ENCODE measurements at places on chromosomes 6 and 20. TPM values are rescaled to one million over a fixed set of nuclear protein-coding genes. Genes with fewer than 3 reads are reported as not detected.

The KIF25 gene
- total RNA-seq = 1.2 TPM

The DAAM2 gene
- total RNA-seq = 2.1 TPM

The DEFB132 gene
- not detected for total RNA-seq

The GPR63 gene
- 18.2 TPM for total RNA-seq

The FGD2 gene
- total RNA-seq = 0.06 TPM

The HLA-B gene
- 21.8 TPM for total RNA-seq

DNA sequence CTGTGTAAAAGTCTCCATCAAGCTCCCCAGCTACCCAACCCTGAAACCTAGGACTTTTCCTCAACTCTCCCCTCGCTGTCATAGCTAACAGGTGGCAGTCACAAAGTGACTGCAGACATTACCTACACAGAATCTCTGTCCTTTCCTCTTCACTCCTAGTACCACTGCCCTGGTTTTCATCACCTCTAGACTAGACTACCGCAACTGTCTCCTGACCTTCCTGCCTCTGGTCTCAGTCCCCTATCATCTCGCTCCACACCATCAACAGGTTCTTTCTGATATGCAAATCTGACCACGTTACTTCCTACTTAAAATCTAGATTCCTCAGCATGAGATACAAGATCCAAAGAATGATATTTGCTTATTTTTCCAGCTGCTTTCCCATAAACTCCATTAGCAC lies 93.8 kb downstream of the SMLR1 start:
- no peak for DNase-seq

DNA sequence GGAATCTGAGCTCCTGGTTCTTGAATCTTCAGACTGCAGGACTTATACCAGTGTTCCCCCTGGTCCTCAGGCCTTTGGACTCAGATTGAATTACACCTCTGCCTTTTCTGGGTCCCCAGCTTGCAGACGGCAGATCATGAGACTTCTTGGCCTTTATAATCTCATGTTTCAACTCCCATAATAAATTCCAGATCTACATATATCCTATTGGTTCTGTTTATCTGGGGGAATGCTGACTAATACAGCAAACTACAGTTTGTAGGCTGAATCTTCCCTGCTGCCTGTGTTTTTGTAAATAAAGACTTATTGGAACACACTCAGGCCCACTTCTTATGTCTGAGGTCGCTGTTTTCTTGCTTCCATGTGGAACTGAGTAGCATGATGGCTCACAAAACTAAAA lies 184.7 kb downstream of the HDGFL1 start:
- DNase-seq = no peak

- no peak for DNase-seq
Observed at GRCh38 chr20:58944610-58945009, 36.4 kb upstream of the NELFCD start.

GRCh38 chr20:52601295-52601971 lies 370.7 kb upstream of the TSHZ2 start:
- no peak for DNase-seq

GRCh38 chr6:110329348-110329713 lies 28.8 kb downstream of the METTL24 start:
- no peak for DNase-seq

DNA sequence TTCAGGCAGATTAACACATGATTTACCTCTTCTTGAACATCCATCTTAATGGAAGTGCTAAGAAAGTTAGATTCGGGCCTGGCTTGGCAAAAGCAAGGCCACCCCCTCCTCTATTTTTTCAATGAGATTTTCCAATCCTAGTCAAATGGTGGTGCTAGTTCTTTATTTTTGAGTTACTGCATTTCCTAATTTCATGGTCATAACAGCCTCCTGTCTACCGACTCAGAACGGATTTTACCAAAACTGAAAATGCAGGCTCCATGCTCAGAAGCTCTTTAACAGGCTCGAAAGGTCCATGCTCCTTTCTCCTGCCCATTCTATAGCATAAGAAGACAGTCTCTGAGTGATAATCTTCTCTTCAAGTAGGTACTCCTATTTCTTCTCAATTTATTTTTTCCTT lies 117.2 kb upstream of the ESR1 start:
- no peak for DNase-seq

DNA sequence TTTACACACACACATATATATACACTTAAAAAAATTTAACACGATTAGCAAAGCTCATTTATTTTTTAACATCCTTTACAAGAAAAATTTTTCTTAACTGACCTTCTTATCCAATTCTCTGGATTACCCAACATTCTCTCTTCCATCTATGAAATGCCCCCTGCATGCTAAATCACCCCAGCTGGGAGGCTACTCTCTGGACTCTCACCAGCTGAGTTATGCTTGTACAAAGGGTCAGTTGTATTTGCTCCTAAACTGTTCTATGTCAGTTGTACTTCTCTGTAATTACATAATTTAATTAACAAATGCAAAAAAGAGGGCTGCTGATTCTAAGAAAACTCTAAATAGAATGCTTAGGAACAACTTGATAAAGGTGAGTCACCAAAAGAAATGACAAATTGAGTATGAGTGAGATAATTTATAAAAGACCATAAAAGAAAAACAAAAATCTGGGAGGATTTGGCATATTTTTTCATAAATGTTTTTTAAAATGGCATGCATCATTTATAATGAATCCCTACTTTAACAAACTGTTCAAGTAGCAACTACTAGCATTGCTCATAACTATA lies 120.5 kb downstream of the KIF13A start:
- no peak for DNase-seq

GRCh38 chr6:10312445-10312844 lies 102.4 kb downstream of the TFAP2A start:
- DNase-seq = peak; percentile 38

GRCh38 chr6:115617031-115617430 lies 443.7 kb downstream of the FRK start:
- no peak for DNase-seq

DNA sequence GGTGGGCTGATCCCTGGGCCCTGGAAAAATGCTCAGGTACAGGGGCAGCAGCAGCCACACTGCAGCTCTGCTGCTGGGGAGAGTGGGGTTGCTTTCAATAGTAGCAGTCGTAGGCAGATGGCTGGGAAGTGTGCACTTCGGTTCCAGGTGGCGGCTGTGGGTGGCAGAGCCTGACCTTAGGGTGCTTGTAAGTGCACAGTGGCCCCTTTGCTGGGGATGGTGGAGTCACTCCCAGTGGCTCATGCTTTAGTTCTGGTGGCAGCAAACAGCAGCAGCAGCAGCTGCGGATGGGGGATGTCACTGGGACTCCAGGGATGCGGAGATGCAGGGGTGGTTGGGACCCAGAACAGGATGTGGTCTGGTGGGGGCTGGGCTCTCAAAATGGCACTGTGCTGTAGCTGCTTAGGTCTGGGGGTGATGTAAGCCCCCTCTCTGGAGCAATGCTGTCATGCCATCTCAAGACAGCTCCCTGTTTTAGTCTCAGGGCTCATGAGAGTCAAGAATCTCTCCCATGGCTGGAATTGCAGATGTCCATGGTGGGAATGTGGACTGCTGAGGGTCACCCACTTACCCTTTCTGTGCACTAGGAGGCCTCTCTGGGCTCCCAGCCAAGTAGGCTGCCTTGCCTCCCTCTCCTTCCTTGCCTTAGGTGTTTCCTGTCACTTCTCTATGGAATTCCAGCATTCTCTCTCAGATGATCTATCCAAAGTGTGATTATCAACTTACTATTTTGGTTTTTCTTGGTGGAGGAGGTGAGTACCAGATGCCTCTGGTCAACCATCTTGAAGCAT lies 146.7 kb upstream of the SLC22A23 start:
- no peak for DNase-seq

GRCh38 chr6:150925590-150925928 lies 60.1 kb downstream of the MTHFD1L start:
- no peak for DNase-seq

GRCh38 chr6:80282913-80283554 lies 176.6 kb downstream of the BCKDHB start:
- DNase-seq = no peak

GRCh38 chr20:23047738-23048214 lies 1.7 kb downstream of the THBD start:
- DNase-seq = peak; percentile 41

DNA sequence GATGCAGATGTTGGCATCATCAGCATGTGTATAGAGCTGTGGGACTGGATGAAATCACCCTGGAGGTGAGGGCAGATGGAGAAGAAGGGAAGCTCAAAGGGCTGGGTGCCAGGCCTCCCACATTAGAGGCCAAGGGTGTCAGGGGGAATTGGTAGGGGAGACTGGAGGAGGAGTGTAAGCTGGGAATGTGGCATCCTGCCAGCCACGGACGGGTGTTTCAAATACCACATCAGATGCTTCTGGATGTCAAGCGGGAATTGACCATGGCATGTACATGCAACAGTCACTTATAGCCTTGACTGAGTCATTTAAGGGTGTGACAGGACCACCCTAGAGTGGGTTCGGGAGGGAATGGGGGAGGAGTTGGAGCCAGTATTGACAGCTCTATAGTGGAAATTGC lies 9.6 kb downstream of the ERGIC3 start:
- no peak for DNase-seq

GRCh38 chr20:24737212-24737850 lies 211.7 kb upstream of the CST7 start:
- no peak for DNase-seq

GRCh38 chr6:97392735-97393134 lies 109.7 kb upstream of the MMS22L start:
- DNase-seq = no peak

DNA sequence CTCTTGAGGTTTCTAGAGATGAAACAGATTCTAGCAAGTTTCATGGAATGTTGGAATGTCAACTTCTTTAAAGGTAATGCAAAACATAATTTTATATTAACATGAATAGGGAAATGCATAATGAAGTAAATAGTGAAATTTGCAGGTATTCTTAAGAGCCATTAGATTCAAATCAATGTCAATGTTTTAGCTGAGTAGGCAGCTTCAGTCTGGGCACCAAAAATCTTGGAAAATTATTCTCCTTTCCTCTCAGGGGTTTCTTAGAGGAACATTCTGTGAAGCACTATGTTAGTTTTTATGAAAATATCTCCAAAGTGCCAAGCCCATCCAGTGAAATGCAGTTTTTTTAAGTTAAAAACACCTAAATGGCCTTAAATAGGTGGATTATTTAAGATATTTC lies 300.8 kb downstream of the PAX1 start:
- no peak for DNase-seq

GRCh38 chr20:61487346-61487996 lies 235.4 kb downstream of the CDH4 start:
- DNase-seq = no peak

DNA sequence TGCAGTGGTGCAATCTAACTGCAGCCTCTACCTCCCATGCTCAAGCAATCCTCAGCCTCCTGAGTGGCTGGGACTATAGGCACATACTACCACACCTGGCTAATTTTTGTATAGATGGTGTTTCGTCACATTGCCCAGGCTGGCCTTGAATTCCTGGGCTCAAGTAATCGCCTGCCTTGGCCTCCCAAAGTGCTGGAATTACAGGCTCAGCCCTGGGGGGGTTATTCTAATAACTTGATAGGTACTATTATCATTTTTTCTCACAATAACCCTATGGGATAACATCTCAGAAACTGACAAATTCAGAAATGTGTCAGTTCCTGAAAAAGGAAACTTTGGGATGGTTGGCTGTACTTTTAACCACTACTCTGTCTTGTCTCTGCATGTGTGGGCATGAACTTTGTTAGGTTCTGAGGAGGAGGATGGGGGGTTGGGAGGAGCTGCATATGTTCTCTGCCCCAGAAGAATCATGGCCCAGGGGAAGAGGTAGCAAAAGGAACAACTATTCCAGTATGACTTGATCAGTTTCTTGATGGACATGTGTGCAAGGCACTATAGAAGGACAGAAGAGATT lies 169.9 kb downstream of the CARMIL1 start:
- no peak for DNase-seq

GRCh38 chr20:38184101-38184500 lies 19.0 kb upstream of the TGM2 start:
- no peak for DNase-seq

GRCh38 chr6:143598466-143599080 lies 79.2 kb upstream of the PHACTR2 start:
- no peak for DNase-seq

DNA sequence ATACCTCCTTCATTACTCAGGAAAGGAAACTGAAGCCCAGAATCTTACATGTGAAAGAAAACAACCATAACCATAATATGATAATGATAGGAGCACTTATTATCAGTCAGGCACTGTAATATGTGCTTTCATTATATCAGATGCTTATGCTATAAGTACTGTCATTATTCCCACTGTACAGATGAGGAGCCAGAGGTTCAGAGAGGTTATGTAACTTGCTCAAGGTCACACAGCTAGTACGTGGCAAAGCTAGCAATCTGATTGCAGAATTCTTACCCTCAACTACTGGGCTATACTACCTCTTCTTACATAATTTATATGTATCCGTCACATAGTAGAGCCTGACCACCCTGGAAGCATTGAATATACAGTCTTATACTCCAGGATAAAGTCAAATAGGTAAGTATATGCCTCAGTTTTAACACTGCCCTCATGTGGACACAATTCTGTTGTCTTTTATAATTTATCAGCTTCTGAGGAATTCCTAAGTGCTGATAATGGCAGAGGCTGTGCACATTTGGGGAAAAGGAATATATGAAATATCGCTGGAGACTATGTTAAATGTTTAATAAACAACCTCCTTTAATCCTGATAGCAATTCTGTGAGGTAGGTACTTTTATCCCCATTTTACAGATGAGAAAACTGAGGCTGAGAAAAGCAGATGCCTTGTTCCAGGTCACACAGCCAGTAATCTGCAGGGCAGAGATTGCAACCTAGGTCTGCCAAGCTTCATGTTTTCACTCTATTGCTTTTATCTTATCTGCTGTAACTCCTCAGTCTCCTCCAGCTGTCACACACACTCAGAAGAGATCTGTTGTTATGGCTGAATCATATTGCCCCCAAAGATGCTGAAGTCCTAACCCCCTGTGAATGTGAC lies 13.4 kb downstream of the BCAS1 start:
- no peak for DNase-seq

DNA sequence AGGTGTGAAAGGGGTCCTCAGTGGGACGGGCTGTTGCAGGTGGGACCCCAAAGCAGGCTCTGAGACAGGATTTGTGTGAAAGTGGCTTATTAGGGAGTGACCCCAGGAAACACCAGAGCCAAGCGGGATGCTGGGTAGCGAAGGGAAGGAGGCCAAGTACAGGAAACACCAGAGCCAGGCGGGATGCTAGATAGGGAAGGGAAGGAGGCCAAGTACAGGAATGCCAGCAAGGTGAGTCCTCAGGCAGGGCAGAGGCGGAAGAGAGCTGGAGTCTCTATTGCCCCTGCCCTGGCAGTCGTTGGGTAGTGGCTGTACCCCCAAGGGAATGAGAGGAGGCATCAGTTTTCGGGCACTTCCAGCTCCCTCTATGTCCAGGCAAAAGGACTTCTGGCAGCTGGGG lies 30.5 kb upstream of the TGM2 start:
- no peak for DNase-seq

- no peak for DNase-seq
Observed at GRCh38 chr6:16157492-16157891, 28.6 kb downstream of the MYLIP start.

Data from neural progenitor cell (in vitro differentiated cells).